Neural crest cell (in vitro differentiated cells): ENCODE measurements at places on chromosomes 5 and 9.

DNA sequence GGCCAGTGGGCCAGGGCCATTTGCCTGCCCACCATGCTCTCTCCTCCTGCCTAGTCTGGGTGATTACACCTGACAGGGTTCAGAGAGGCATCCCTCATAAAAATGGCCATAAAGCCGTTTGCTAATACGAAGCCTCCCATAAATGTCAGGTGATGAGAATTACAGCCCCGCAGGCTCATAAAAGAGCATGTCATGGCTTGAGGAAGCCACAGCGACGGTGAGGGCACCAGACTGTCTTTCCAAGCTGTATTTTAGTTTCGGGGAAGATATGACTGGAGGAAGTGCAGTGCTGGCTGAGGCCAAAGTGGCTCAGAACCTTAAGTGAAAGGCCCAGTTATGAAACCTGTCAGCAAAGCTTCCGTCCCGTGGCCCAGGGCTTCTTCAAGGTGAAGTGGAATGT is 18.5 kb upstream of the TCERG1 start:
- no peak for DNase-seq

DNA sequence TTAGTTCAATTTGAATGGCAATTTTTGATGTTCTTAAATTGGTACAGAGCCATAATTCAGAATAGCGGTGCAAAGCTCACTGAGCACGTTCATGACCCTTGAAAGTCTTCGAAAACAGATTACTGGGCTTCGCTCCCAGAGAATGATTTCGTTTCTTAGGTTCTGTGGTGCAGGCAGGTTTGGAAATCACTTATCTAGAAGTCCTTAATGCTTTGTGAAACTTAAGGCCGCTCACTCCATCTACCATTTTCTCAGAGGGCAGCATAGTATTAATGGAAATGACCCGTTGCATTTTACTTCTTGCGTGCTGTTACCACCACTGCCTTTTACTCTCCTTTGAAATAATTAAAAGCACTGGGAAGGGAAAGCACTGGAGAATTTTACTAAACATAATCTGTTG is 2.9 kb upstream of the MAT2B start:
- DNase-seq = no peak

- DNase-seq = no peak
These were observed 157.0 kb downstream of the DENND1A start for GRCh38 chr9:123772967-123773366.

GRCh38 chr5:109467058-109467457 is 57.3 kb upstream of the PJA2 start:
- DNase-seq = no peak

DNA sequence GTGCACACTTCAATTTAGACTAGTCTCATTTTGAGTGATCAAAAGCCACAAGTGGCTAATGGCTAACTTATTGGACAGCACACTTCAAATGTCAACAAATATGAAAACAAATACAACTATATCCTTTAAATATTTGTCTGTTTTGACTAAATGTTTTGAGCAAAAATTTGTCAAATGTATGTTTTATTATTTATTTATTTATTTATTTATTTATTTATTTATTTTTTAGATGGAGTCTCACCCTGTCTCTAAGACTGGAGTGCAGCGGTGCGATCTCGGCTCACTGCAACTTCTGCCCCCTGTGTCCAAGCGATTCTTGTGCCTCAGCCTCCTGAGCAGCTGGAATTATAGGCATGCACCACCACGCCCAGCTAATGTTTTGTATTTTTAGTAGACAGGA is 1392.1 kb upstream of the WWC1 start:
- no peak for DNase-seq
